ENCODE measurements at places on chromosomes 7 and 10.

- peak; percentile 61 for DNase-seq
These were observed 423 bp downstream of the BAZ1B start for GRCh38 chr7:73521636-73522104.

DNA sequence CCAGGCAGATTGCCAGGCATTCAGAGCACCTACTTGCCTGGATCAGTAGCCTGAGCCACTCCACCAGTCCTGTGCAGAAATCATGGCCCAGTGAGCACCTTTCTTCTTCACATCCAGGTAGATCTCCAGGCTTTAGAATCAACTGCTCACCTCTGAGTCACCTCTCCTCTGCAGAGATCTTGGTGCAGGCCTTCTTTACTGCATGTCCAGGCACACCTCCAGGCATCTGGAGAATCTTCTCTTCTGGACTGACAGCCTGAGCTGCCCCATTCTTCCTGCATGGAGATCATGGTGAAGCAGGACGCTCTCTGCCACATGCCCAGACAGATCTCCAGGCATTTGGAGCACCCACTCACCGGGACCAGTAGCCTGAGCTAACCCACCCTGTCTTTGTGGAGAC lies 894.5 kb upstream of the MBL2 start:
- no peak for DNase-seq

DNA sequence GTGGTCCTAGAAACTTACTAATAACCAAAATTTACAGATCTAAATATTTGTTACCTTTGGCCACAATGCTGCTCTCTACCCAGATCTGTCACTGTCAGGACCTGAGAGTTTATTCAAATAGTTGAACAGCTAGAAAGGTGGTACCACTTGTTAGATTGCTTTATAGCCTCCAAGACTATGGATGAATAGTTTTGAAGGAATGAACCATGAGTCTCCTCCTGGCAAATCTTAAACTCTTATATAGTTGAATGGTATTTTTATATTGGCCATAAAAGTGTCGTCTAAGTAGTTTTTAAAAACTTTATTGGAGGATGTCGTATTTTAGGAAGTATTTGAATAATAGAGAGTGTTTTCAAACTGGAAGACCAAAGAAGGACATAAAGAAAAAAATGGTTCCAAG lies 178.7 kb downstream of the AHR start:
- no peak for DNase-seq

DNA sequence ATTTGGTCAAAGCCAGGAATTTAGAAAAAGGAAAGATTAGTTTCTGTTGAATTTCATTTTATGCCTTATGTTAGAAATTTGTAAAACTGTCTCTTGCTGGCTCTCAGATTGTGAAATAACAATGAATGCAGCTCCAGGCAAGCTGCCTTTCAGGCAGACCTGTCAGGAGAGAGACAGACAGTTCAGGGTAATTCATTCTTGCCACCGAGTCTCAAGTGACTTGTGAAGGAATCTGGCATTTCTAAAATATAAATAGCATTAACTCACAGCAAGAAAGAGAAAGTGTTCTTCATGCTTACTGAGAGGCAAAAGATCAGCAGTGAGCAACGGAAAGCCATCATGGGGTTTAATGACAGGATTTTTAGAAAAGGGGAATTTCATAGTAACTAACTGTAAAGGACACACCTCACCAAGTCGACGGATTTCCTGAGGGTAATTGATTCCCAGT lies 442.3 kb upstream of the AKR1E2 start:
- no peak for DNase-seq

DNA sequence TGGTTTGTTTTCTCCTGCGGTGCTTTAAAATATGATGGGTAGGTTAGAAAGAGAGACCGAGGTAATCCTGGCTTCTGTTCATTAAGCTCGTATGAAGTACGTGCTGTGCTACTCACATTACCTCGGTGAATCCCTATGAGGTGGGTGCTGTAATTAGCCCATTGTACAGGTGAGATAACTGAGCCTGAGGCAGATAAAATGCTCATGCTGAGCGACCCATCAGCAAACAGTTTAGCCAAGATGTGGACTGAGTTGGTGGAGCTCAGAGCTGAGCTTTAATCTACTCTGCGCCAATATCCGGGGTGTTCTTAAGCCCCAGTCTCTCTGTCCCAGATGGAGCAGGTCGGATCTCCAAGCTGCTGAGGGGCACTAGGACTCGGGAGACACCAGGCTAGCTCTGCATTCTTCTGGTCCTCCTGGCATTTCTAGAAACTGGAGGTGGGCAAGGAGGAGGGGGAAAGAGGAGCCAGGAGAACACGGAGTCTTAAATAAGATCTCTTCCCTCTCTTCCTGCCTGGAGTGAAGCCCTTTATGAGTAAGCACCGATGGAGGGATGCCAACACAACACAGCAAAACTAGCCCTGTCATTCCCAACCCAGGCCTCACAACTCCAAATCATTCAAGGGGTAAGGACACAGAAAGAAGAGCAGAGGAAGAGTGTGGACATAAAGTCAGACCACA lies 458.5 kb downstream of the KCNMA1 start:
- no peak for DNase-seq

- DNase-seq: no peak
These were observed 24.0 kb downstream of the HABP2 start for GRCh38 chr10:113576852-113577251.

- DNase-seq: no peak
These were observed 47.2 kb upstream of the RHEB start for GRCh38 chr7:151566897-151567320.

DNA sequence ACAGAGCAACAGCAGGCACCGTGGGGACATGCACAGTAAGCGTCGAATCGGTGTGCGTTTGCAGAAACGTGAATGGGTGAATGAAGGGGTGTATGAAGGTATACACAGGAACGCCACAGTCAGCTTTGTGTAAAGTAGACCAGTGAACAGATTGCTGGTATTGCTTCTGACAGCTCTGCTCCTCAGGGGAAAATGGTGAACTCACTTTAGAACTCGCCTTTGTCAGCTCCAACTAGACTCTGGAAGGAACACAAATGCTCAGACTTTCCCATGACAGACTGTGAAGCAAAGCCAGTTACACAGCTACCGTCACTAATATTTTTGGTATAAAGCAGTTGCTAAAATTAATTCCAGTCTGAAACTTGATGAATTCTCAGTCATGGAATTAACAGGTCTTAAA lies 78.9 kb downstream of the CUX1 start:
- DNase-seq: no peak

DNA sequence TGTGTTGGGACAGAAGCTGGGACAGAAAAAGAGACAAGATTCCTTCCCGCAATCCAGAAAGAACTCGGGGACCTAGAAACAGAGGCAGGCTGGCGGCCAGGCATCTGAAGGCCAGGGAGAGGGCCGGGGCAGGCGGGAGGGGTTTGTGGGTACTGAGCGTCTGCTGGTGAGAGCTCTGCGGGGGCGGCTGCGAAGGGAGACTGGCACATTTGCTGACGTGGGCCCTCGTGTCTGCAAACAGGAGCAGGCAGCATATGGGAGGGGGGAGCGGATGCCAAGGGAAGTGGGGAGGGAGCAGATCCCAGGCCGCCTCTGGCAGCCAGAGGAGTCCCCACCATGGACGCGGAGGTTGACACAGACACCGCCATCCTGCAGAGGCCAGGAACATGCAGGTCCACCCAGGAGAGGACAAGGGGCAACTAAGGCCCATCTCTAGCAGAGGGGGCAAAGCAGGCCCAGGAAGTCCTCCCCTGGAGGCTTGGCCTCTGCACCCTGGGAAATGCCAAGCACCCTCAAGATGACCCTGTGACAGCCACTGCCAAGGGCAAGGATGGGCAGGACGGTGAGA lies 32.2 kb downstream of the KCNH2 start:
- DNase-seq: no peak

GRCh38 chr10:21924511-21924910 lies 79.0 kb downstream of the DNAJC1 start:
- DNase-seq: no peak

Measured in NCI-H1105 (cell line).